ENCODE measurements at places on chromosomes 4 and X. TPM values are rescaled to one million over a fixed set of nuclear protein-coding genes. Genes with fewer than 3 reads are reported as not detected.

The C4orf51 gene
- not detected for total RNA-seq

The PAGE4 gene
- total RNA-seq = not detected

The TCEAL6 gene
- not detected for total RNA-seq

The GYPE gene
- not detected for total RNA-seq

The ZAR1 gene
- 0.78 TPM for total RNA-seq

The FGA gene
- total RNA-seq = not detected

The HTR2C gene
- total RNA-seq = 2.0 TPM

The CDX4 gene
- total RNA-seq = 2.2 TPM

The BBS12 gene
- total RNA-seq = 2.6 TPM

The SPANXN4 gene
- not detected for total RNA-seq

The UTP3 gene
- 50.6 TPM for total RNA-seq

The P2RY10 gene
- total RNA-seq = not detected

The STIM2 gene
- 22.9 TPM for total RNA-seq

The PABPC5 gene
- total RNA-seq = 1.4 TPM

The HMX1 gene
- 0.26 TPM for total RNA-seq

The FABP2 gene
- not detected for total RNA-seq

The TENT5D gene
- total RNA-seq = not detected

The BEND4 gene
- total RNA-seq = 45.4 TPM

The NUDT10 gene
- total RNA-seq = 23.8 TPM

The TCEAL3 gene
- total RNA-seq = 12.9 TPM

The LONRF3 gene
- 0.11 TPM for total RNA-seq

The SLC16A2 gene
- 23.6 TPM for total RNA-seq

The PDE6B gene
- 4.5 TPM for total RNA-seq

The SMIM43 gene
- total RNA-seq = 0.50 TPM

The SLC4A4 gene
- 1.2 TPM for total RNA-seq

The FAM9C gene
- not detected for total RNA-seq

The TRPC3 gene
- 0.57 TPM for total RNA-seq

The RAB28 gene
- 20.8 TPM for total RNA-seq

The ANXA10 gene
- total RNA-seq = not detected

The RHOH gene
- total RNA-seq = 5.8 TPM

Measured in H1 (cell line).